Activated CD4-positive, alpha-beta T cell treated with anti-CD3 and anti-CD28 coated beads for 4 hours (primary cell): ENCODE measurements at places on chromosomes 2 and 18.
A peak's percentile ranks its signal among the peaks of the same experiment; 100 is the strongest.

DNA sequence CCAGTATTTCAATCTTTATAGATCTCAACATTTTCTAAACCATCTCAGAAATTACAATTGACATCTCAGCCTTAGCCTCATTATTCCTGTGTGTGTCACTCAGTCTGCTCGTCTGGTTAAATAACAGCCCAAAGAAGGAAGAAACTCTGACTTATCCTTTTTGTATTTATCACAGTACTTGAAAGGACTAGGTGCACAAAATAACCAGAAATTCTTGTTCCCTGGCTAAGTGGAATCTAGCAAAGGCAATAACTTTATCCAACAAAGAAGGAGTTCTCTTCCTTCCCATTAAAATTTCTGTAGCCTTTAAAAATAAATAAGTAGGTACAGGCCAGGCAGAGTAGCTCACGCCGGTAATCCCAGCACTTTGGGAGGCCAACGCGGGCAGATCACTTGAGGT, 139.9 kb upstream of the PID1 start:
- no peak for DNase-seq

GRCh38 chr2:54866868-54867267, 143.4 kb downstream of the EML6 start:
- DNase-seq, result no peak

GRCh38 chr18:74513883-74514205, 17.7 kb downstream of the CNDP2 start:
- DNase-seq, result no peak

- no peak for DNase-seq
Measured at GRCh38 chr2:115190459-115190858, 748.0 kb downstream of the DPP10 start.

DNA sequence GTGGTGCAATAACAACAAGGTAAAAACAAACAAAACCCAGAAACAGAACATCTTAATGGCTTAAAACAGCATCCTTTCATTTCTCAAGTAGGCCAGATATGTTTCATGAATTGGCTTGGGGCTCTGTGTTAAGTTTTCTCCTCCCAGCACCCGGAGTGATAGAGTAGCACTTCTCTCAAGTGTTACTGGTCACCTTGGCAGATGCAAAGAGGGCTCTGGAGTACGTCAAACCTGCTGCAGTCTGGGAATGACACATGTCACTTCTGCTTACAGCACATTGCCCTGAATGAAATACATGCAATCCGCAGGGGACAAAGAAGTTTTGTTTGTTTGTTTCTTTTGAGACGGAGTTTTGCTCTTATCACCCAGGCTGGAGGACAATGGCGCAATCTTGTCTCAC, 639.3 kb downstream of the CNTNAP5 start:
- DNase-seq, result no peak

DNA sequence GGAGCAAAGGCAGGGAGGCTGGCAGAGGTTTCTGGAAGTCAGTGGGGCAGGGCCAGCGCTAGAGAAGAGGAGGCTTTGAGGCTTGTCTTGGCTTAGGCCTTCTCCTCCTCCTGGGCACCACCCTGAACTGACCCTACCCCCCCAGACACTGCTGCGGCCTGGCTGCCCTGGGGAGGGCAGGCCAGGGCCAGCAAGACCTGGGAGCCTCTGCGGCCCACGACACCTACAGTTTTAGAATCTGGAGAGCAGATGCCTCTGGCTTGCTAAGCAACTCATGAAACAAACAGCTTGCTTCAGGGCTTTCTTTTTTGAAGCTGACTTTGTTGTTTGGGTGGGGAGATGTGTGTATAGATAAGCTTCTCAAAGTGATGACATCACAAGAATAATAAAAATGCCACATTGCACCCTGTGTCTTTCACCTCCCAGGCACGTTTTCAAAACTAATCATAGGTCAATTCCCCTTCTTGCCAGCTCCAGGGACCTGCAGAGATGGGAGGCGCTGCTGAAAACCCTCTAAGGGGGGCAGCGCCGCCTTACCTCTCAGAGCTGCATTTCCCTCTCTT, 46.2 kb upstream of the SMAD7 start:
- DNase-seq, result no peak

- no peak for DNase-seq
Measured at GRCh38 chr2:8267048-8267447, 414.8 kb upstream of the ID2 start.

GRCh38 chr2:70192516-70192915, 1.7 kb upstream of the C2orf42 start:
- DNase-seq, result no peak

- peak; percentile 13 for DNase-seq
Measured at GRCh38 chr2:168751104-168751740, 51.2 kb upstream of the NOSTRIN start.

DNA sequence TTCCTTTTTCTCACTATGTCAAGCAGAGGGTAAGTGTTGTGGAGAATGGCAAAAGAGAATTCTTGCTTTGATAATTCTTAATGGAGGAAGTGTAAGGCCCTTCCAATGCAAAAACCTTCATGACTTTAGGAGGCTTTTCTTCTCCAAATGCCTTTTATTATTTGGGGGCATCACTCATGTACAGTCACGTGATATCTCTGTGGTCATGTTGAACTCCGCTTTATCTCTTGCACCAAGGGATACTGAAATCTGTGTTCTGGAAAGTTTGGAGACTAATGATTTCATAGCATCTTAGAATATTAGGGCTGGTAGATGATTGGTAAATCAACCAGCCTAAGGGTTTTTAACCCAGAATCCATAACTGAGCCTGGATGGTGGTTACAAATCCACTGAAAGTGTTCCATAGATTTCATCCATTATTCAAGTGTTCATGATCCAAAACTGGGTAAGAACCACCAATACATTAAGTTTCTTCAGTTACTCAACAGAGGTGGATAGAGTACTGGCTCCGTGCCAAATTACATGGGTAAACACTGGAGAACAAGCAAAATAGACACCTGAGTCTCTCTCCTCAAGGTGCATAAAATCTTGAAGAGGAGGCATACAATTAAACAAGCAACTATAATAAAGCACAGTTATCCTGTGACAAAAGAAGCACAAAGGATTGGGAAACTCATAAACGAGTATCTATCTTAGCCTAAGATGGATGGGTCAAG, 169.6 kb upstream of the EPHA4 start:
- DNase-seq, result no peak

DNA sequence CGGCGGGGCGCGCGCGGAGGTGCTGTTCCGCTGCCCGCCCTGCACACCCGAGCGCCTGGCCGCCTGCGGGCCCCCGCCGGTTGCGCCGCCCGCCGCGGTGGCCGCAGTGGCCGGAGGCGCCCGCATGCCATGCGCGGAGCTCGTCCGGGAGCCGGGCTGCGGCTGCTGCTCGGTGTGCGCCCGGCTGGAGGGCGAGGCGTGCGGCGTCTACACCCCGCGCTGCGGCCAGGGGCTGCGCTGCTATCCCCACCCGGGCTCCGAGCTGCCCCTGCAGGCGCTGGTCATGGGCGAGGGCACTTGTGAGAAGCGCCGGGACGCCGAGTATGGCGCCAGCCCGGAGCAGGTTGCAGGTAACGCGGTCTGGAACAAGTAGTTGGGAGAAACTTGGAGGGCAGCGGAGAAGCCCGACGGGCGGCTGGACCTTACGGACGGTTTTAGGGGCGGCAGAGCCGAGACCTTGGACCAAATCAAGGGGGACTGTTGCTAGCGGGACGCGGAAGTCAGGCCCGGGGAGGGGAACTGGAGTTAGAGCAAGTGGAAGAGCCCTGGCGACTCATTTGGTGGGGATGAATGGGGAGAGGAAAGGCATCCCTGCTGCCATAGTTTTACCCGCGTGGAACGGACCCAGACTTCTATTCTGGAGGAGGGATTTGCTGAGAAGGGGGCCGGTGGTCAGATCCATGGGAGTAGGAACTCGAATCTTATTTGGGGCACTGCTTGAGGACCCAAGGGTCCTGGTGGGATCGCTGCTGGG, 573 bp downstream of the IGFBP2 start:
- DNase-seq, result no peak

DNA sequence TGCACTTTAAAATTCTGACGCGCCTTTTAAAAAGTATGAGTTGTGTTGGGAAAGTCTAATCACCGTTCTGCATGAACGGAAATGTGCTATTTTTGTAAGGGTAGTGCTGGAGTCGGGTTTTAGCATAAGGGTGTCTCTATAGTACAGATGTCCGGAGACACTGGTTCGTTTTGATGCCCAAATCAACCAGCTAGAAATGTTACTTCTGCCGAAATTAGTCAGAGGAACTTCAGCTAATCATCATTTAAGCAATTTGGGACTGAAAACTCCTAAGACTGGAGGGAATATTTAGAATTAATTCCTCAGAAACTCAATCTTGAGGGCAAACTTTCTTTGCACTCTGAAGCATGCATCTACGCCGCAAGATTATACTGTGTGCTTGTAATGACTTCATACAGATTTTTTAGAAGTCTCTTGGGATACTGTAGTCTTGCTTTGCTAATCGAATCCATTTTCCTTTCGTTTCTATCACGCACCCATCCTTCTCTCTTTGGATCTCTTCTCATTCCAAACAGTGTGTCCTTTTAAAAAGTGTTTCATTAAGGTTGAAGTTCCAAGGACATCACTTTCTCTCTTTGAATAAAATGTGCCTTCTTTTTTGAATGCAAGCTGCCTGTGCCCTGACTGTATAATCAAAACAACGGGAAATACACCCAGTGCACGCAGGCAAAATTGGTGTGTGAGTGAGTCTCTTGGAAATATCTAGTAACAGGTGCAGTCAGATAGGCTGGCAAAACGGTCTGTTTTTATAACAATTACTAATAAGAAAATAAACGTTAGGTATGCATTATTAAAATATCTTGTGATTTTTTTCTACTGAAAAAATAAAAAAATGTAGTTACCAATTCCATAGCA, 270.9 kb upstream of the TCF4 start:
- DNase-seq, result no peak

DNA sequence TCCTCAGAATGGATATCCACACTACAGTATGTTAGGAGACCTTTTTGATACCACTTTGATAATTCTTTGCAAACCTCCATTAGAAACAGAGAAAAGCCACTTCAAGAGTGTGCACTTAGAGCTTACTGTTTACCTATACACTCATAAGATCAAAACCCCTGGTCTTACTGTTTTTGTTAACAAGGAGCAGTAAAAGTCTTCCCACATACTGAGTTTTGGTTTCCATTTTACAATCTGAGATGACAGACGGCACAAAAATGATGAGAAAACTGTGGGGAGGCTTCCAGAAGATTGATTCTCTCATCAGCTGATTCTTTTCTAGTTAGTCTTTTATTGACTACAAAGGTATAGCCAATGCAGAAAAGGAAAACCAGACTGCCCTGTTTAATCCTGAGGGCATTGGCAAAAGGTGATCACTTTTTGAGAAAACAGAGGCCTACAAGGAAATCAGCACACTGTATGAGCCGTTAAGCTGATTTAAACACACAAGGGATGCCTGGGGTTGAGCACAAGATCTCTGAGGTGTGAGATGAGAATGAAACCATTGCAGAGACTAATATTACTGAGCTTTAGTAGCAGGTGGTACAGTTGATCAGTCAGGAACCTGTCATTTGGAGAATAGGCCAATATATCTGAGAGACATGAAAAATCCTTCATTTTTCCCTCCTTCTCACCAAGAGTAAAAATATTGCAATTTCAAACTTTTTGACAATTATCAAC, 368.6 kb downstream of the GRB14 start:
- no peak for DNase-seq

DNA sequence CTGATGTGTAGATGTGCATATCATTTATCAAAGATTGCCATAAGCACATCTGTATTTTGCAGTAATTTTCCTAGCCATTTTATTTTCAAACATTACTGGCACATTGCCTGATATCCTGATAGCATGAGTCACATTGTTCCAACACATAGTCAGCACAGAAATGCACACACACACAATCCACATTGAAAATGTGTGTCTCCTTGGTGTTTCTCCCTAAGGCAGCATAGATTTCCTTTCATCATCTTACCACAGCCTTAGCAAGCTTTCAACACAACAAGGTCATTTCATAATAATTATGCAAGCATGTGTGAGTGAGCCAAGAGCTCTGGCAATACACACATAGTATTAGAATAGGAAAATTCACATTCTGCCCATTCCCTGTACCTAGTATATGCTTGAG, 245.4 kb upstream of the MEIS1 start:
- no peak for DNase-seq

- no peak for DNase-seq
Measured at GRCh38 chr18:76260941-76261472, 234.0 kb downstream of the ZNF516 start.
